ENCODE measurements at places on chromosomes 7 and 10.

- DNase-seq = no peak
These were observed 819.8 kb downstream of the GATA3 start for GRCh38 chr10:8874268-8874667.

GRCh38 chr7:155787171-155787851 is 25.0 kb downstream of the SHH start:
- no peak for DNase-seq

GRCh38 chr10:121127151-121127906 is 276.2 kb downstream of the WDR11 start:
- DNase-seq = no peak

- DNase-seq = no peak
These were observed 4.6 kb upstream of the HMX2 start for GRCh38 chr10:123143162-123143824.

GRCh38 chr10:125451319-125451718 is 231.6 kb downstream of the TEX36 start:
- no peak for DNase-seq

GRCh38 chr7:1210321-1210978 is 22.2 kb upstream of the UNCX start:
- no peak for DNase-seq

DNA sequence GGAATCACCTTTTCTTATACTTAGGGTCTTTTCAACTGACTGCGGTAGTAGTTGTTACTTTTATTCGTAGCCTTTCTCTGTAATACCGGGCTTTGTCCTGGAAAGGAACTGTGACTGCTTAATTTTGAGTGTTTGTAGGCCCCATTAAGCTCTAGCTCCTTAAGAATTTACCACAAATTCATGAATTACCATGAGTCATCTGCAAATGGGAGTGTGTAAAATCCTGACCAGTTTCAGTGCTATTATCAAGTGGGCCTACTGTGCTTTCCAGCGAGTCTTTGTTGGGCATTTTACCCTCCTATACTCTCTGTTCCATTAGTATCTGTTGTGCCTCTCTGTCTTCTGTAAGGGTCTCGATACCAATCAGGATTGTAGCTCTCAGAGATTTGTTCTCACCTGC is 49.7 kb downstream of the ZMYND11 start:
- no peak for DNase-seq

- DNase-seq = no peak
These were observed 100.7 kb upstream of the DKK1 start for GRCh38 chr10:52213321-52213752.

DNA sequence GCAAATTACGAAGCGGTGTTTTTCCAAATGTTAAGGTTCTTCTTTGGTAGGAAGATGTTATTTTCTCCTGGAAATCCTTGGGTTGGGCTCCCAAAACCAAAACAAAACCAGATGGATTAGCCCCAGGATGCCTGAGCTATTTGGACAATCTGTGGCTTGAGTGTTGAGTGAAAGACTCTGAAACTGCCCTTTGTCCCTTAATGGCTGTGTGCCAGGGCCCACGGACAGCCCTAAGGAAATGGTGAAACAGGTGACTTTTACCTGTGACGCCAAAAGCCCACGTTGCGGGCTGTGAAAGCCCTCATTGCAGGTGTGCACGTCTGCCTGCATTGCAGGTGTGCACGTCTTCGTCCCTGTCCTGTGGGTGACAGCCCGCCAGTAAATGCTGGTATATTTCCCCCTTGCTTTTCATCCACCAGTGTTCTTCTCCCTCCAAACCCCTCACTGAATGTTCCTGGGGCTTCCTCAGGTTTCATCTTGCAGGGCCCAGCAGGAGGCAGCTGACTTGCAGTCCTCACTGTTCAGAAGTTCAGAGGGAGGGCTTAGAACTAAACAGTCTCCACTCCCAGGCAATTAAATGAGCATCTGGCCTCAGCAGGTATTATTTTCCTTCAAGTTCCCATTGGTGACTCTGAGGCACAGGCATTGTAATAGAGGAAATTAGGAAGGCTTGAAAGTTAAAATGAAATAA is 10.7 kb downstream of the PFKP start:
- no peak for DNase-seq

GRCh38 chr10:88080213-88080612 is 216.8 kb downstream of the PTEN start:
- DNase-seq = no peak

DNA sequence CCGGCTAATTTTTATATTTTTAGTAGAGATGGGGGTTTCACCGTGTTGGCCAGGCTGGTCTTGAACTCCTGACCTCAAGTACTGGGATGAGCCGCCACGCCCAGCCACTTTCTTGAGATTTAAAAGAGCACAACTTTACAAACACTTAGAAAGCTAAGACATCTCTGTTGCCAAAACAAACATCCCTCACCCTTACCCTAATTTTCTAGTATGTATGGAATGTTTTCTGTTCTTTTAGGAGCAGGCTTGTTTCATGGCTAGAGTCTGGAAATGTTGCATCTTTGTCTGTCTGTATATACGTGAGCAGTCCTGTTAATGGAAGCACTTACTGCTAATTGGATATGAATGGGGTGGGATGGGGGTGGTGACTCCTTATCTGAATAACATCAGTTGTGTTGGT is 2.9 kb downstream of the OLAH start:
- no peak for DNase-seq

DNA sequence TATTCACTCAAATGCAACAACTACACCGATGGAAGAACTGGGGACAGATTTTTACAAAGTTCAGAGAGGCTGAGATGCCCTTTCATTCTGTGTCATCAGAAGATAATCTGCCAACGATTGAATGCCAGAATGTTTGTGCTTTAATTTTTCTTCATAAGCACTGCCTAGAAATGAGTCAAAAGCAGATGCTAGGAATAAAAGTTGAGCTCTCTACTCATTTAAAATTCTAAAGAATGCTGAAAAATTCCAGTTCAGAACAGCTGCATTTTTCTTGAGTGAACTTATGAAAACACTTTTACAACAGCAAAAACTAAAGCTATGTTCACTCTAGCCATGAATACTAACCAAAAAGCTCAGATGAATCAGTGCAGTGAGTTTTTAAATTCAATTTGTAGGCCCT is 22.3 kb upstream of the FAM133B start:
- DNase-seq = no peak

DNA sequence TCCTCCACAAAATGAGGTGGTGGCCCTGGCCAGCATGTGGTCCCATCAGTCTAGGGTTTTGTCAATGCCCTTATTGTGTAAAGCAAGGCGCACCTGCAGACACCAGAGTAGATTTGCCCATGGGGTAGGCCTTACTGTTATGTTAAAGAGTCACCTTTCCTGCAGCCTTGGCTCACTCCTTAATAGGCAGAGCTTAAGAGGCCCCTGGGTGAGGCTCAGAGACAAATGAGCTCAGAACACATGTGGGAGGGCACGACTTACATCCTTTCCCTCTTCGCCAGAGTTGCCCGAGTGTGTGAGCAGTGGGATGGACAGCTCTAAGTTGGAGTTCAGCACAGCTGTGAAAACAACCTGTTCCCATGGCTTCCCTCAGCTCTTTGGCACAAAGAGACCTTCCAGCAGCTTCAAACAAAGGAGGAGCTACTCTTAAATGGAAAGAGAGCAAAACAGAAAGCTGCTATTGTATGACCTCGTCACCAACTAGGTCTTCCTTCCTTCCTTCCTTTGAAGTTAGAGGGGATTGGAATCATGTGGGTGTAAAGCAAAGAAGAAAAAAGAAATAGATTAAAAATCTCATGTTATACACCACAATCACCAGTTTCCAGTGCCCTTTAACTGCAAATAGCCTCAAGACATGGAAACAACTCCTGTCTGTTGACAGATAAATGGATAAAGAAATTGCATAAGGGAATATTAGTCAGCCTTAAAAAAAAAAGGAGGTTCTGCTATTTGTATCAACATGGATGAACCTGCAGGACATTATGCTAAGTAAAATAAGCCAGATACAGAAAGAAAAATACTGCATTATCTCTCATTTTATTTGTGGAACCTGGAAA is 11.9 kb upstream of the XPNPEP1 start:
- peak; percentile 47 for DNase-seq

GRCh38 chr10:44975431-44976331 is 2.9 kb downstream of the DEPP1 start:
- DNase-seq = peak; percentile 33

DNA sequence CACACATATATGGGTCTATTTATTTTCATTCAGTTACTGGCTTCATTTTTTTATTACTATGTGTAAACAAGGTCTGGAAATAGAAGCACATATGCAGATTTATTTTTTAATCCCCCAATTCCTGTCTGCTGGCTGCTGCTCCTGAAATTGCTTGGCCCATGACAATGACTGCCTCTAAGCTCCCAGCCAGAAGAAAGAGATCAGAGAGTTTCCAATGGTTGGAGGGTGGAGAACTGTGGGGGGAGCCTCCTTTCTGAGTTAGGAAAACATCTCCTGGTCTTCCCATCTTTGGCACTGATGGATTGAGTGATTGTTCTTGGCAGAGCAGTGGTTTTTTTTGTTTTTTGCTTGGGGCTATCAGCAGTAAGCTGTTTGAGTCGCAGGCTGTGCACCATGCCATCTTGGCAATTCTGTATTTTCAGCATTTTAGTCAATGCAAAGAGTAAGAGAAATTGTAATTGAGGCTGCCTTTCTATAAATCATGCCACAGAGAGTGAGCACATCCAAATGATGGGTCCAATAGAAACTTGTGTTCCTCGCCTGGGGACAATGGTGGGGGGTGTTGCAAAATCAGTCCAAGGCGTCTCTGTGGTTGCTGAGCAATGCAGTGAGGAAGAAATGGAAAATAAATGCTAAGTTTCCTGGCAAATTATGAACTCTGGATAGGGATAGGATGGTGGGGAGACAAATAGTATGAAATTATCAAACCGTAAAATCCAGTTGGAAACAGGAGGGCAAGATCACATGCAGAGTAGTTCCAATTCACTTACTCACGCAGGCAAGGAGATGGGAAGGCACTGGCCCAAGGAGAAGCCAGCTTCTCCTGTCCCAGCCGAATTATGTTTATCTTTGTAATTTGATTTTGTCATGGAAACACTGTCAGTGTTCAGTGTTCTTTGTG is 382.4 kb downstream of the SORCS3 start:
- no peak for DNase-seq

GRCh38 chr7:55273186-55273980 is 91.8 kb upstream of the LANCL2 start:
- DNase-seq = no peak

- no peak for DNase-seq
These were observed 74.9 kb downstream of the LARP4B start for GRCh38 chr10:856416-857157.

- DNase-seq = no peak
These were observed 139.9 kb upstream of the COBL start for GRCh38 chr7:51456431-51457060.

DNA sequence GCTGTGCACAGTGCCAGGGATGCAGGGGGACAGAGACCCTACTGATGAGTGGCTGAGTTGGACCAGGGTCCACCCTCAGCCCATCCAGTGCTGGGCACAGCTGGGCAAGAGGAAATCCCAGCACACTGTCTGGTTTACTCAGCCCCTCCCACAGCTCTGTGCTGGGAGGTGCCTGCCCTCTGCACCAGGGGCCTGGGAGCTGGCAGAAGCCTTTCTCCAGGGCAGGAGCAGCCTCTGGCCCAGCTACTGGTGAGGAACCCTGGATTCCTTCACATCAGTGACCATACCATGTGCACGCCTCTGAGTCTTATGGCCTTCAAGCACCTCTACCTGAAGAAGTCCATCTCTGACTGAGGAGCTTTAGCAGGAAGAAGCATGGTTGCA is 25.9 kb upstream of the C10orf71 start:
- DNase-seq = no peak

DNA sequence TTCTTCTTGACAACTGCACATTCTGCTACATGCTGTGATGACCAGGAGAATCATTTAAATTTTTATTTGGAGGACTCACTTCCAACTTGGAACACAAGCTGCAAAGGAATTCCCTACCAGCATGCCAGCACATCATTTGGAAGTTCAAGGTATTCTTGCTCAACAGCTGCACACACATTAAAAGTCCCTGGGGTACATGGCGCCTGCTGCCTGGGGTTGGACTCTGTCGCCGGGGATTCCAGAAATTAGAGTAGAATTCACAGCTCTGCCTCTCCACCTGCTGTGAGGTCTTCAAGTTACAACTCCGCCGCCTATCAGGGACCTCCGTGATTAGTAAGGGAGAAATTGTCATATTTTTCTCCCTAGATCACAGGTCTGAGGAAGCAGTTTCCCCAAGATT is 1.1 kb downstream of the ZNF32 start:
- DNase-seq = no peak

DNA sequence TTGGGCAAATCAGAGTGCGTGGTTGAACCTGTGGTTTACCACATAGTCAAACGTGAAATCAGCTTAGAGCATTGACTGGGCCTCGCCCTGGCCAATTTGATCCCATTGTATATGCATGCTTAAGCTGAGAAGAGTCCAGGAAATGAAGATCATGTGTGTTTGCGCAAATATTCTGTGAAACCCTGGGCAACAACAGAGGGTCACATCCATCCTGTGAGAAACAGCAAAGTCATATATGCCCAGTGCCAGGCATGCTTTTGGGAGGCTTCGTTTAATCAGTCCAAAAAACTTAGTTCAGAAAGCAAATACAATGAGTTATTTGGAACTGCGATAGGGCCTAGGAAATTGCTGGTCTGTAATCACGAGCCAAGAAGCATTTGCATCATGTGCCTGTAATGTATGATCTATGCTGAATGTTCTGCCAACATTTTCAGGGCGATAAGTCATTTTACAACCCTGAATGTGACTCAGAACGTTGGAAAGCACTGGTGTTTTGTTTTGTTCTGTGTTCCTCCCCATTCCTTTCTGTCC is 412.1 kb upstream of the CELF2 start:
- no peak for DNase-seq

DNA sequence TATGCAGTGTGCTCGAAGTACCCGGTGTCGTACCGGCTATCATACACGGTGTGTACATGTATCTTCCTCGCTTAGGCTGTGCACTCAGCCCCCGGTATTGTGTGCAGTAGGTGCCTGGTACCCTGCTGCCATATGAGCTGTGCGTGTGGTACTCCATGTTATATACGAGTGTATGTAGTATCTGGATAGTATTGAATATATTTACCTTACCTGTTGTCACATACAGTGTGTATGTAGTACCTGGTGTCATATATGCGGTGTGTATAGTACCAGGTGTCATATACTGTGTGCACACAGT is 1.2 kb downstream of the ZMYND11 start:
- DNase-seq = no peak

All from activated CD4-positive, alpha-beta memory T cell treated with anti-CD3 and anti-CD28 coated beads for 36 hours (primary cell).